ENCODE measurements at places on chromosomes 7 and 10.

GRCh38 chr10:46235705-46236545, 50.9 kb upstream of the ANTXRL start:
- no peak for DNase-seq

DNA sequence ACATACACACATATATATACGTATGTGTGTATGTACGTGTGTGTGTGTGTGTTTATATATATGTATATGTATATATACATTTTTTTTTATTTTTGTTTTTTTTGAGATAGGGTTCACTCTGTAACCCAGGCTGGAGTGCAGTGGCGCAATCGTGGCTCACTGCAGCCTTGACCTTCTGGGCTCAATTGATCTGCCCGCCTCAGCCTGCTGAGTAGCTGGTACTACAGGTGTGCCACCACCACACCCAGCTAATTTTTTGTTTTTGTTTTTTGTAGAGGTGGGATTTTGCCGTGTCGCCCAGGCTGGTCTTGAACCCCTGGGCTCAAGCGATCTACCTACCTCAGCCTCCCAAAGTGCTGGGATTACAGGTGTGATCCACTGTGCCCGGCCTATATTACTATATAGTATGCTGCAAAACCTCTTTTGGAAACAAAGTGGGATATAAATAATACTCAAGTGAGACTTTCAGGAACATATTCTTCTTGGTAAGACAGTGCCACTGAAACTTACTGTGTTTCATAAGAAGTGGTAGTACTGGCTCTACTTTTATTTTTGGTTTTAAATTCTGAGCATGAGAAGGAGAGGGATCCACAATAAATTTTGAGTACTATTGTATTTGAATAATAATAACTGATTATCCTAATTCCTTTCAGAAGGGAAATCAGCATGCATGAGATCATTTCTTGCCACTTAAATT, 51.0 kb downstream of the MLLT10 start:
- no peak for DNase-seq

- DNase-seq: no peak
Measured at GRCh38 chr10:13483951-13484350, 44.9 kb downstream of the BEND7 start.

DNA sequence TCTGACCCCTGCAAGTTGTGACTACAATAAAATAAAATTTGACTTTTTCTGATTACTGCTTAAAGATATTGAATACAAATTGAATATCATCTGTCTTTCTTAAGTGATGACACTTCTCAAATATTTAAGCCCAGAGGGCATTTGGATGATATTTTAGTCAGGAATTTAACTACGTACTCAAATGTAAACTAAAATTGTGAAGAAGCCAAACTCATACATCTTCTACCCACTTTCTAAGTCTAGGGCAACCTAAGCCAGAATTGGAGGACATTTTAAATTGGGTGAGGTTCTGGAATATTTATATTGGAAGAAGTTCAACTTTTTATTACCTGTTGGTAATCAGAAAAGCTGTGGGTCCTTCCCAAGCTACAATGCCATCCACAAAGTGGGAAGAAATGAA, 149.1 kb upstream of the WDR11 start:
- DNase-seq: no peak

- DNase-seq: no peak
Measured at GRCh38 chr10:73653701-73654100, 2.1 kb downstream of the SYNPO2L start.

DNA sequence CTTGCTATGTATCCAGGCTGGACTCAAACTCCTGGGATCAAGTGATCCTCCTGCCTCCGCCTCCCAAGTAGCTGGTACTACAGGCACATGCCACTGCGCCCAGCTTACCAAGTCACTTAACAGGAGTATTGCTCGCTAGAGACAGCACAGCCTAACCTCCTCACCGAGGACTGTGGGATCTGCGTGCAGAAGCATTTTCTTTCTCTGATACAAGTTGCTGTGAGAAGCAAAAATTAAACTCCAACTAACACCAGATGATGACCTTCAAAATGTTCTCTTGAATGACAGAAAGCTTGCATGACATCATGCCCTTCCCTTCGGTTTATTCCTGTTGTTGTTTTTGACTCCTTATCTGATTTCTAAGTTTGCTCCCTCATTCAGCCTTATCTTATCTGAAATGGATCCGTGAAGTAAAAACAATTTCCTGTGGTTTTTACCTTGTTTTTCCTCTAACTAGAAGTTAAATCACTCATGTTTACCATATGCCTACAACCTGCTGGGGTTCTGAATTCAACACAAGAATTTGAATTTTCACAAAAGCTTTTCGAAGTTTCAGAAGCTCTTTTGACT, 94.4 kb upstream of the KIF5B start:
- no peak for DNase-seq

DNA sequence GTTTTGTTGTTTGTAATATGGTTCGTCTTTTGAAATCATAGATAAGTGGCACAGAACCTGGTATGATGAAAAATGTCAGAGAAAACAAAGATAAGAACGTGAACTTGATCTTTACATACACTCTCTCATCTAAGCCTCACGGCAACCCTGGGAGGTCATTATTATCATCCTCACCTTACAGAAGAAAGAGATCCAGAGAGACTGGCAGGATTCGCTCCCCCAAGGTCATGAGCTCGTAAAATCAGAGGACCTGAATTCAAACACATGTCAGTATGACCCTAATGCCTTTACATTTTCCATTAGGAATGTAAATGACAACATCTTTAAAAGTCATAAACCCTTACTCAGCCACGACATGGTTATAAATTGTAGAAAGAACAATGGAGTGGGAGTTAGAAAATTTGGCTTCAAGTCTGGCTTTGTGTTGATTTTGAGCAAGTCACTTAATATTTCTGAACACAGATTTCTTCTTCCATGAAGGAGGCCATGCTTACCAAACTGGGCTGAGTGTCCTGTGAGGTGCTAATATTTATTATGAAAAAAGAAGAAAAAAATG, 35.9 kb downstream of the HIPK2 start:
- DNase-seq: no peak

GRCh38 chr10:114195079-114195478, 15.9 kb downstream of the TDRD1 start:
- no peak for DNase-seq

- DNase-seq: no peak
Measured at GRCh38 chr7:105408791-105409410, 20.2 kb upstream of the SRPK2 start.

GRCh38 chr10:132193907-132194552, 7.3 kb downstream of the DPYSL4 start:
- no peak for DNase-seq

GRCh38 chr10:26780793-26781601, 79.8 kb downstream of the ABI1 start:
- DNase-seq: no peak

- DNase-seq: no peak
Measured at GRCh38 chr10:16812676-16813075, 4.5 kb downstream of the RSU1 start.

DNA sequence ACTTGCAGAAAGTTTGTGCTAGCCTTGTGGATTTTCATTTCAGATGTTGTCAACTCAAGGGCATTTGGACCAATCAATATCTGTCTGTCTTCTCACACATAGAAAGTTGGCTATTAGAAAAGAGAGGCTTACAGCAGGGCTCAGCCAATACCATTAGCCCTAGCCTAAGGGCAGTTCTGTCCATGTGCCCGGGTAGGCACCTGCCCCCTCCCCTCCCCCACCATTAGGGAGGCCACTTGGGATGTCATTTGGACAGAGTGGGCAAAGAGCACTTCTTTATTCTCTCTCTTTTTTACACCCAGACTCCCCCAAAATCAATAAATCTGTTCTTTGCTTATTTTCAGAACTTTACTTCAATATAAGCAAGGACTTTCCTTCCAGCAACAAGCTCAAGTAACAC, 188.5 kb upstream of the MKI67 start:
- no peak for DNase-seq

DNA sequence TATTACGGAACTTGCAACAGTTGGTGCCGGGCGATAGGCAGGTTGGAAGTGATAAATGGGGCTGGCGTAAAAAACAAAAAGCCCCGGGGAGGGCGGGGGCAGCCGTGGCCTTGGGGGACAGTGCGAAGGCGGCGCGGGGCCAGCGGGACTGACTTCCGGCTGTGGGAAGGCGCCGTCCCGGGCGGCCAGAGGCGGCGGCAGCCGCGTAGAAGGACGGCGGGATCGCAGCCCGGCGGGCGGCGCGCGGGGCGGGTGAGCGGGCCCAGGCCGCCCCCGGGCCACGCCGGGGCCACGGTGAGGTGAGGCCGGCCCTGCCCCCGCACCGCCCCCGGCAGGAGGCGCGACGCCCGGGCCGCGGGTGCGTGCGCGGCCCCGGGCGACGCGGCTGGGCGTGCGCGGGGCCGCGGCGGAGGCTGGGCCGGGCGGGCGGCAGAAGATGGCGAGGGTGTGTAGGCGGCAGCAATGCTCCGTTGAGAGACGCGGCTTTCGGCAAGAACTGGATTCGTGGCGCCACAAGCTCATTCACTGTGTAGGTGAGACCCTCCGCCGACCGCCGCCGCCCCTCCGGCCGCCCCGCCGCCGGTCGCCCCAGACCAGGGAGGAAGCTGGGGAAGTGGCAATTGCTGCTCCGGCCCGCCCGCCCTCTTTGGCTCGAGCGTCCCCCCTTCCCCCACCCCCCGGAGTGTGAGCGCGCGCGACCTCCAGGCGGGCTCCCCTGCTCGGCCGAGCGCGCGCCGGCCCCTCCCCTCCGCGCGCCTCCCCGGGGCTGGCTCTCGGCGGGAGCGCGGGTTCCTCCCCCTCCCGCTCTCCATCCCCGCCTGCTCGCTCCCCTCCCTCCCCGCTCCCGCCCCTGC, at the start of gene LCOR:
TSS of gene LCOR (plus strand) at position 432 of the 854 bp plus-strand sequence. CDS start 116,760 bp downstream, outside the sequence.
- DNase-seq: peak; percentile 89

DNA sequence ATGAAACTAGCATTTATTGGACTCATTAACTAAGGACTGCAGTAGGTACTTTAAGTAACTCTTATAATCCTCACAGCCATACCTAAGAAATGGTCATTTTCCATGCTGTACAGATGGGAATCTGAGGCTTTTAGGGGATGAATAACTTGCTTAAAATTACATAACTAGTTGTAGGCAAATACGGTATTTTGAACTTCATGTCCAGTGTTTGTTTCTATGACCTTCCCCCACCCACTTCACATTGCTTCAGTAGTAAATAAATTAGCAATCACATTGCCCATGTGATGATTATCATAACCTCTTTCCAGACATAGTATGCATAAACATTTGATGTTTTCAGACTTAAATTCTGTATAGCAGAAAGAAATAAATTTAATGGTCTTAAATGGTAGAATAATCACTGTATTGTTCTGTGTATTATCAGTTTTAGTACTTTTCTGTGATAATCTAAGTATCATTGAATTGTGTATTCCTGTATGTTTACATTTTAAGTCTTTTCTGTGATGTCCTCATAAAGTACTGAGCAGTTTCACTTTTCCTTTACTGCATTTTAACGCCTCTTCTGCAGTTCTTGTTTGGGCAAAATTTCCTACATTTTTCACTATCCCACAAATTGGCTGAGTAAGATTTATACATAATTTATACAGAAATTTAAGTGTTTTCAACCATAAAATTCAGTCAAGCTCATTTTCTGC, 48.3 kb downstream of the ANKIB1 start:
- no peak for DNase-seq

DNA sequence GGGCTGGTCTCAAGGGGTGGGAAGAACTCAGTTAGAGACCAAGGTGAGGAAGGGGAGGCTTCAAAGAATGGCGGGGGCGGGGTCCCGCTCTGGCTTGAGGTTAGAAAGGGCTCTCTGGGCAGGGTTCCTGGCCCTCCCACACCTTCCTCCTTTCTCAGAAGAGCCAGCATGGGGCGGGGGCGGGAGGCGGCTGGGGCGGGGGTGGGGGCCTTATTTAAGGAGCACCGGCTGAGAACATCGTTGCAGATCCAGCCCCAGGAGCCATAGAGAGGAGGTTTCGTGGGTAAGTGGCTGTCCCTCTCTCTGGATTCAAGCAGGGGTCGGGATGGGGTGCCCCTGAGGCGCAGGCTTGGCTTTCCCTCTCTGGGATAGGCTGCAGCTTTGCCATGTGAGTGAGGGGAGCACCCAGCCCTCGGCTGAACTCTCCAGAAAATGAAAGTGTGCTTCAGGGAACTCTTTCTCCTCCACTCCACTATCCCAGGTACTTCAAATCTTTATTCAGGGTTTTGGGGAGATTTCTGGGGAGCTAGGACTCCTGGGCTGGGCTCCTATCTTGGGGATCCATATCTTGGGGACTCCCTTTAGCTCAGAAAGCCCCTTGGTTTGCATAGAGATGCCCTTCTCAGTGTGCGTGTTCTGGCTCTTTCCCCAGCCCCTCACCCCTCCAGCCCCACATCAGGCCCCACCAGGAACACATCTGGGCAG, 3.3 kb upstream of the CUEDC2 start:
- DNase-seq: peak; percentile 92

GRCh38 chr7:94149789-94150545, 145.8 kb upstream of the BET1 start:
- DNase-seq: no peak

DNA sequence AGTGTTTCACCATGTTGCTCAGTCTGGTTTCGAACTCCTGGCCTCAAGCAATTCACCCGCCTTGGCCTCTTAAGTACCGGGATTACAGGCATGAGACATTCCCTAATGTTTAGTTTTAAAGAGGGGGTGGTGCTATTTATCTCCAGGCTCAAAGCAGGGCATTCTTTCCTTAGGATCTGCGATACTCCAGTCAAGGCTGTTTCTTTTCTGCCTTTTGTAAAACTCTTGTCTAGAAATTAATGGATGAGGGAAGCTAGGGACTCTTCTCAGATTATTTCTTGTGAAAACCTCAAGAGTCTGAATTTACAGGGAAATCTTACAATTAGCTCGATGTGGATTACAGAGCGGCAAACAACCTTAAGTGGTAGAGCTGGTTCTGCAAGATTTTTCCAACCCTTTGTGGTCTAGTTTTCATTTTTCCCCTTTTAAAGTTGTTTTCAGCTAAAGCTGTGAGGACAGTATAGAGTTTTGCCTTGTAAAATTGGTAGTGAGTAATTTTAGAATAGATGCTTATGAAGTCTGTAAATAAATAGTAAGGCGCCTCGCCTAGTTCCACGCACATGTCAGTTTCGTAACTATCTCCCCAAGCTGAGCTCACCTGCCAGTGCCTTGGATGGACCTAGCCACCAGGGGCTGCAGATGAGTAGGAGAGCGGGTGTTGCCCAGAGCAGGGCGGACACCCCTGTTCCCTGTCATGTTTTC, 53.1 kb downstream of the CUX1 start:
- no peak for DNase-seq

DNA sequence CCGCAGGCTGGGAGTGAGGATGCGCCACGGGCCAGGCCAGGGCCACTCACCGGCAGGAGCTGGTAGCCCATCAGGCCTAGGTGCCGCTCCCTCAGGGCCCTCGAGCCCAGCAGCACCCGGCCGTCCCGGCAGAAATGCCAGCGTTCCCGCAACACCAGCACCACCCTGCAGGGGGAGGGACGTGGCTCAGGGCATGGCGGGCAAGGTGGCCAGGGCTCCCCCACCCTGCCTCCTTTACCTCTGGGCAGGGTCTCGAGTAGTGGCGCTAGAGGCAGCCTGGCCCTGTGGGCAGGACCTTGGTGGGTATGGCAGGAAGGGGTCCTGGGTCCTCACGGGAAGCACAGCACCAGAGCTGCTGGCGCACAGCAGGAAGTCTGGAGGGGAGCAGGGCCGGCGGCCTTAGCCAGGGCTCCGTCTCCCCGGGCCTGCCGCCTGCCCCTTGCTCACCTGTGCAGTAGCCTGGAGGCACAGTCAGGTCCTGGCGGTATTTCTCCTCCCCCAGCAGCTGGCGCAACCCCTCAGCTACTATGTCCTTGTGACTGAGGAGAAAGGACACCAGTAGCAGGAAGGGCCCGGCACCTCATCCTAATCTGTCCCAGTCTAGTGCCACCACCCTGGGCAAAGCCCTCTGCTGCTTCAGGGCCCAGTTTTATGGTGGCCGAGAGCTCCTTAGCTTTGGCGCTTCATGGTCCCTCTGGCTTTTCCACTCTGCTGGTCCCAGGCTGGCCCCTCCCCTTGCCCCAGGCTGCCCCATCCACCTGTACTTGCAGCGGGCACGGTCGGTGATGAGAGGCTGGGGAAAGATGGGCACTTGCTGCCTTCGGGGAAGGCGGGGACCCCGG, 3.5 kb downstream of the FASTK start:
- DNase-seq: no peak
